Mesendoderm (in vitro differentiated cells): ENCODE measurements at places on chromosomes 13 and 19.
A peak's percentile ranks its signal among the peaks of the same experiment; 100 is the strongest.

- DNase-seq = no peak
These were observed 486.5 kb downstream of the COG6 start for GRCh38 chr13:40141859-40142555.

DNA sequence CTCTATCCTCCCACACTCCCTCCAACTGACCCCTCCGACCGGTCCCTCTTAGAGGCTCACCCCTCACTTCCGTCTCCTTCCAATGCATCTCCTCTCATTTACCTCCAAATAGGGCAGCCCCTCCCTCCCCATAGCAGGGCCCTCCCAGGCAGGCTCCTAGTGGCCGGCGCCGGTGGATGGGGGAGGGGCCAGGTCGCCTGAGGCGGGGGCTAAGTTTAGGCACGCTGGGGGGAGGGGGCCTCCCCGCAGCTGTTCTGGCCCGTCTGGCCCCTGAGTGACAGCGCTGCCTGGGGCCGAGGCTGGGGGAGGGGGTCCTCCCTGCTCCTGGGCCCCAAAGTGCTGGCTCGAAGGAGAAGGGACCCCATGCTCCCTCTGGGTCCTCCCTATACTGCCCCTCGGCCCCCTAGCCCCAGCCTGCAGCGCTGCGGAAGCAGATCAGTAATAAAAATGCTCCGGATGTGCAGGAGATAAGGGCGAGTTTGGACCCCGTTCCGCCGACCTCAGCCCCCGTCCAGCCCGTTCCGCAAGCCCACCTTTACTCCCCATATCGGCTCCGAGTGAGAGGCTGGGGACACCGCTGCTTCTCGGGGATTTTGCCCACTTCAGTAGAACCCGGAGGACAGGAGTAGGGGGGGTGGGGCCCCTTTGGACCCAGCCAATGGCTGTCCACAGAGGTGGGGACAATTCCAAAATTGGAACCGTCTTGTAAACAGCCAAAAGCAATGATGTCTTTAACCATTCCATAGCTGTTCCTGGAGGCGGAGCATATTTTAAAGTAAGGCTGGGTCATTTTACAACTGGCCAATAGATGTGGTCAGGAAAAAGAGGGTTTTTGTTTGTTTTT is 4.0 kb downstream of the RTN2 start:
- peak; percentile 91 for DNase-seq

- DNase-seq = no peak
These were observed 43.8 kb downstream of the PEPD start for GRCh38 chr19:33477781-33478180.

DNA sequence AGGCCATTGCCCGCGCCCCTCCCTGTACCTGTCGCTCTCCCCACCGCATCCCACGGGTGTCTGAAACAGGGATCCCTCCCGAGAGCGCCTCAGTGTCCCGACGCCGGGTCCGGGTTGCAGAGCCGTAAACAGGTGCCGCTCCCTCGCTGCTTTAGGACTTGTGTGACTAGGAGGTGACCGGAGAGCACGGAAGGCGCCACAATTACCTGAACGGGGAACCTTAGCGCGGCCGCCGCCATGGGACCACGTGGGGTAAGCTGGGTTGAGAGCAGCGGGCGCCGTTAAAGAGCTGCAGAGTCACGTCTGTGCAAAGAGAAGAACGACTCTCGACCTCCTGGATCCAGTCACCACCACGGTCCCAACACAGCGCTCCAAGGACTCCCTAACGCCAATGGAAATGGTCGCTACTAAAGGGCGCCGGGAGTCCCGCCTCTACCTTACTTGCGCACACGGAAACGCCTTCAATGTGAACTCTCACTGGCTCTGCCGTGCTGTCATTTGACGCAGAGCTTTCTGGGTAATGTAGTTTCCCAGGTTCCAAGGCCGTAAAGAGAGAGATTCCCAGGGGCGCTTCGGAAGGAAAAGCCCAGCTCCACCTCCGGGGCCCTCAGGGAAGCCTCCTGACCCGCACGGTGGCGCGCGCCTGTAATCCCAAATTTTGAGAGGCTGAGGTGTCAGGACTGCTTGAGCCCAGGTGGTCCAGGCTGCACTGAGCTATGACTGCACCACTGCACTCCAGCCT is at the start of gene ZNF552:
Gene ZNF552, minus strand, starts transcription at position 409 of the 742 bp plus-strand sequence. Its CDS starts 170 bp downstream, at position 239.
- peak; percentile 99 for DNase-seq

DNA sequence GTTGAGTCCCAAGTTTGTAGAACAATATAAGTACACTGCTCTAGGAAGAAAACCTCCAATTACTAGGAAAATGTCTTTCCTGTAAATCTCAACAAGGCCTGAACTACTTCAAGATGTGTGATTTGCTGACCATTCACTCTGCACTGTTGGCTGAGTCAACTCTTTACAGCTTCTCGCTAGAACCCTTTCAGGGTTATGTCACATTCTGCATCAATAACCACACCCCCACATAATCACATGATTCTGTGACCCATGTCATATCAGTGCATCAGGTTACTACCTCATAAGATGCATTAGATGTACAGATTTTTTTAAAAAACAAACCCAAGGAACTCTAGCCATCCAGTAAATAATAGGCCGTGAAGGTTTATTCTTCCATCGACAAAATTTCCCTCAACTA is 16.1 kb upstream of the DCLK1 start:
- no peak for DNase-seq

GRCh38 chr19:48400018-48400742 is 6.7 kb downstream of the GRIN2D start:
- peak; percentile 94 for DNase-seq

DNA sequence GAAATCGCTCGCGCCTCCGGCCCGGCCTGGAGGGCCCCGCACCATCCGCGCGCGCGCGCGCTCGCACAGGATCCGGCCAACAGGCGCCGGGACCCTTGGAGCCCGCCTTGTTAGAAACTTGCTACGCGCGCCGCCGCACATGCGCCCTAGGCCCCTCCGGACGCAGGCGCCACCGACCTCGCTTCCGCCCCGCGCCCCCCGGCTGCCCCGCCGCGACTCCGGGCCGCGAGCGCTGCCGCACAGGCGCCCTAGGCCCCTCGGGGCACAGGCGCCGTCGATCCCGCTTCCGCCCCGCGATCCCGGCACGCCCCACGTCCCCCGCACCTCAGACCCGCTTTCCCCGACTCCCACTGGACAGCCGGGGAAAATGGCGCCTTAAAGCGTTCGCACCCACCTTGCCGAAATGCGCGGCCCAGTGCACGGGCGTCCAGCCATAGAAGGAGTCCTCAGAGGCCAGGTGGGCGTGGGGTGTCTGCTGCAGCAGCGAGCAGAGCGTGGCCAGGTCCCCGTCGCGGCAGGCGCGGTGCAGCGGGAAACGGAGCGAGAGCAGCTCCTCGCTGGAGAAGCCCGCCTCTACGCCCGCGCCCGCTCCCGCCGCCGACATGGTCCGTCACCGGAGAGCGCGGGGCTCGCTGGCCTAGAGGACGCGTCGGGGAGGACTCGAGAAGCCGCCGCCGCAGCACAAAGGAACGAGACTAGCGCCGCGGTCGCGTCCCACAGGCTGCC is 375 bp downstream of the ANKRD10 start:
- DNase-seq = peak; percentile 77

GRCh38 chr13:114041493-114041892 is 67.6 kb upstream of the C13orf46 start:
- DNase-seq = no peak

GRCh38 chr19:45177817-45178261 is at the start of gene TRAPPC6A:
Gene TRAPPC6A (minus strand): TSS chr19:45178237. CDS start chr19:45178218, 19 bp downstream.
- no peak for DNase-seq

- no peak for DNase-seq
These were observed 16.4 kb downstream of the FREM2 start for GRCh38 chr13:38703255-38703654.

DNA sequence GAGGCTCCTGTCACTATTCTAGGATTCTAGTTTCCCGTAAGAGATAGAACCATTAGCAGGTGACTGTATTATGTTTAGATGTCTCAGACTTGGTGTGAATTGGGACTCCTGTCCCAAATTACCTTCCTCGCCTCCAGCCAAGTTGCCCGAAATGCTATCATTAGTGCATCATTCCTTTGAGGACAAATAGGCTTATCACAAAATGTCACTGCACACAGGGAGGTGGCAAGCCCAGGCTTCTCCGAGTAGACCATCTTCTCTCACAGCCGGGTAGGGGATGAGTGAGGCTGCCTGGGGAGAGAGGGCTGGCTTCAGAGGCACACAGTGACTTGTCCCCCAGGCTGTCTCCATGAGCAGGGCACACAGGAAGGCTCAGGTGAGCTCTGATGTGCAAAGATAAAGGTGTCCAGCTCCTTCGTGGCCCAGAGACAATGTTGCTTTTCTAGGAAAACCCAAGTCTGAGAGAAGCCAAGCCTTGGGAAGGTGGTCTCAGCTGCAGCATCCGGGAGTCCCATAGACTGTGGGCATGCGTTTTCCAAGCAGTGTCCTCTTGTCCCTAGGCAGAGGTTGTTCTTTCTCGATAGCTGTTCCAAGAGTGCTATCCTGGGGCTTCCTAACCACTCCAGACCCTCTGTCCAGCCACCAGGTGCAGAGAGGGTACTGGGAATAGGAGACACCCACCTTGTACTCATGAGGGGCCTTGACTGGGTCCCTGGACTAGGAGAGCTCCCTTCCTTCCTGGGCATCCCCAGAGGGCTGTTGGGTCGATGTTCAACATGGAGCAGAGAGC is 163.1 kb upstream of the TSHZ3 start:
- DNase-seq = no peak

- DNase-seq = no peak
These were observed 14.9 kb upstream of the IL4I1 start for GRCh38 chr19:49911381-49912145.

- peak; percentile 96 for DNase-seq
These were observed at the start of gene ZNF426 for GRCh38 chr19:9538183-9539058. Gene ZNF426 (minus strand): TSS chr19:9538645. CDS start chr19:9536232, 2,413 bp downstream.

GRCh38 chr13:51222686-51223559 is 725 bp downstream of the FAM124A start:
- peak; percentile 69 for DNase-seq

- no peak for DNase-seq
These were observed 42.4 kb upstream of the ESD start for GRCh38 chr13:46839399-46839798.

GRCh38 chr13:111115965-111116521 is 933 bp downstream of the ARHGEF7 start:
- peak; percentile 47 for DNase-seq

- DNase-seq = no peak
These were observed 6.8 kb downstream of the ADAT3 start for GRCh38 chr19:1911995-1912394.

- DNase-seq = peak; percentile 94
These were observed 106.8 kb upstream of the SPATA13 start for GRCh38 chr13:24053519-24054251.

- DNase-seq = peak; percentile 99
These were observed 10.6 kb upstream of the ZNF709 start for GRCh38 chr19:12495002-12495802.

DNA sequence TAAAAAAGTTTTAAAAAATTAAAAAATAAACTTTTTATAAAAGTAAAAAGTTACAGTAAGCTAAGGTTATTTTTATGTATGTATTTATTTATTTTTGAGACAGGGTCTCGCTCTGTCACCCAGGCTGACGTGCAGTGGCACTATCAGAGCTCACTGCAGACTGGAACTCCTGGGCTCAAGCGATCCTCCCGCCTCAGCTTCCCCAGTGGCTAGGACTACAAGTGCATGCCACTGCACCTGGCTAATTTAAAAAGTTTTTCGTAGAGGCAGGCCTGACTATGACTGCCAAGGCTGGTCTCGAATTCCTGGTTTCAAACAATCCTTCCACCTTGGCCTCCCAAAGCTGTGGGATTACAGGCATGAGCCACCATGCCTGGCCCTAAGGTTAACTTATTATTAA is 64.1 kb downstream of the CDADC1 start:
- DNase-seq = no peak
